ENCODE measurements at places on chromosomes 7 and 10. TPM values are rescaled to one million over a fixed set of nuclear protein-coding genes. Genes with fewer than 3 reads are reported as not detected.

- no peaks in the 10 kb centered on the region for H3K36me3 ChIP-seq
- no peak overlapping the region for H3K27ac ChIP-seq
- no peaks in the 10 kb centered on the region for H3K4me1 ChIP-seq
- DNase-seq: no peak
- H3K27me3 ChIP-seq: no peaks in the 10 kb centered on the region
These were observed 68.8 kb upstream of the INHBA start for GRCh38 chr7:41771717-41772116.

DNA sequence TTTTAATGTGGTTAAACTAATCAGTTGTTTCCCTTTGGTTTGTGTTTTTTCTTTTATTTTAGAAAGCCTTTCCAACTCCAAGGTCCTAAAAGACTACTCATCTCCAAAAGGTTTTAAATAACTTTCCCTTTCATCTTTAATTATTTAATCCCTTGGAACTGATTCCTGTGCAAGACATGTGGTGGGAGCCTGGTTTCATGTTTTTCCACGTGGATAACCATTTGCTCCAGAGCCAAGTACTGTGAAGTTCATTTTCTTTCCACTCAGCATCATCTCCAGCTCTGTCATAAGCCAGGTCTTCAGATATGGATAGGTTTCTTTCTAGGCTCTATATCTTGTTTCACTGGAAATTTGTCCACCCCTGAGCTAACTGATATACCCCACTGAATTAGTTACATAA lies 16.7 kb downstream of the PPP1R3C start:
- no peak overlapping the region for H3K4me3 ChIP-seq
- no peak overlapping the region for H3K27ac ChIP-seq
- H3K4me1 ChIP-seq: no peaks in the 10 kb centered on the region
- no peaks in the 10 kb centered on the region for H3K36me3 ChIP-seq

DNA sequence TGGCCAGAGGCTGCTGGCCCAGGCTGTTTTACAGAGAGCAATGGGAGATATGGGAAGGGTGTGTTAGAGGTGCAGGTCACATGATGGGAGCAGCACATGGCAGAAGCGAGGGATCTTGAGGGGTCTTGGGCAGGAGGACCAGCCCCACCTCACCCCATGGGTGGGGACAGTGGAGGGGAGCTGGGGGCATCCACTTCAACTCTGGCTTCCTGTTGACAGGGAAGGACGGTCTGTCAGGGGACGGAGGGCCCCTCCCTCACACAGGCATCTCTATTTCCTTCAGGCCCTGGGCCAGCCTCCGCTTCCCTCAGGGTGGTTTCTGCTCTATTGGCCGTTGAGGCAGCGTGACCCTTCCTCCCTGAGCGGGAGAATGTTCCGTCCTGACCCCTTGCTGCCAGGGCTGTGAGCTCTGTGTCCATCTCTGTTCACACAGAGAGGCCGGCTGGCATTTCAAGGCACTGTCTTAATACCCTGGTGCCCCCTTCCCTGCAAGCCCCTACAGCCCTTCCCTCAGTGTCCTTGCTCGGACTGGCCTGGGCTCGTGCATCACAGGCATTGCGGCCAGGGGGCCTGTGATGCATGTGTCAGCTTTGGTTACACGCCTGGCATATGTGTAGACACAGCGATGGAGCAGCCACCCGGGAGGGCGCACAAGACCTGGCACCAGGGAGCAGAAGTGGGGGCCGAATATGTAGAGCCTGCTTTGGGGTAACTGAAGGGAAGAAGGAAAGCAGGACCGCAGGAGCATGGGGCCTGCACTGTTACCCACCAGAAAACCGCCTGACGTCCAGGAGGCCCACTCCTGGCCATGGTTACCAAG lies 31.8 kb downstream of the RAMP3 start:
- no peaks in the 10 kb centered on the region for H3K4me1 ChIP-seq
- H3K4me3 ChIP-seq: no peak overlapping the region
- H3K27me3 ChIP-seq: no peaks in the 10 kb centered on the region
- DNase-seq: no peak

GRCh38 chr7:28533731-28534531 lies 121.6 kb downstream of the CREB5 start:
- H3K27me3 ChIP-seq: no peaks in the 10 kb centered on the region
- H3K27ac ChIP-seq: no peak overlapping the region
- DNase-seq: no peak
- no peaks in the 10 kb centered on the region for H3K4me1 ChIP-seq

Gene RPEL1
- total RNA-seq: not detected

Measured in B cell (primary cell).